Large intestine (tissue), 12 donors: ENCODE measurements at places on chromosomes 6 and 20. TPM values are rescaled to one million over a fixed set of nuclear protein-coding genes. Genes with fewer than 3 reads are reported as not detected.

DNA sequence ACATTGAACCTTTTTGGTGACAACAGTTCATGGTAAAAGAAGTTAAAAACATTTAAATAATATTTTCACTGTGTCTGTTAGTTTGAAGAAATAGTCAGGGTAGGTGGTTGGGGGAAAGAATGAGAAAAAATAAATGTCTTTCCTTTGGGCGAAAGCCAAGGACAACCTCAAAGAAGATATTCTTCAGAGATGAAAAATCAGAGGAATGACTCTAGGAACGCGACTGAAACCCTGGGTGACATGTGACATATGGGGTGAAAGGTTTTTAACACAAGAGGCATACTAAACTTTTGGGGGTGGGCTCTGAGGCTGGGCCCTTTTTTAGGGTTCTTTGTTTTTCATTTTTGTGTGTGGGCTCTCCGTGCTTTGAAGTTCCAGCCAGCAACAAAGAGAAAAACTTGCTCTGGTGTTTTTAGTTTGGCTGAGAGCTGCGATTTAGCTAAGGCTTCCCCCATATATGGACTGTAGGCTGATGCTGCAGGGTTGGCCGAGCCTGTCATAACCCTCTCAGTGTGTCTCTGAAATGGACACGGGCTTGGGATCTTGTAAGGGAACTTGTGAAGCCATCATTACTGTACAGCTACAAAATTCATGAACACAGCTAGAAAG is 610.1 kb upstream of the ARID1B start:
- DNase-seq = peak; percentile 8

Gene DPPA5
- polyA plus RNA-seq = not detected

DNA sequence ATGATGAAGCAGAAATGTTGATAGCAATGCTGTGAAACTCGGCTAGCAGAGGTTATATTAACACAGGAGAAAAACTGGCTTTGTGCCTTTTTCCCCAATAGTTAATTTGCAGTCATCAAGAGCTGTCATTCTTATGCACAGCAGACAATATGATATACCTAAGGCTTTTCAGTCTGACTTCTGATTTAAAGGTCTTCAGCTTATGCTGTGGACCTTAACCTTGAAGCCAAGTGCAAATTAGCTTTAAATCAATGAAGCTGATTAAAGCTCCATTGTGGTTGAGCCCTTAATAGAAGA is 171.6 kb upstream of the ID4 start:
- no peak for DNase-seq

DNA sequence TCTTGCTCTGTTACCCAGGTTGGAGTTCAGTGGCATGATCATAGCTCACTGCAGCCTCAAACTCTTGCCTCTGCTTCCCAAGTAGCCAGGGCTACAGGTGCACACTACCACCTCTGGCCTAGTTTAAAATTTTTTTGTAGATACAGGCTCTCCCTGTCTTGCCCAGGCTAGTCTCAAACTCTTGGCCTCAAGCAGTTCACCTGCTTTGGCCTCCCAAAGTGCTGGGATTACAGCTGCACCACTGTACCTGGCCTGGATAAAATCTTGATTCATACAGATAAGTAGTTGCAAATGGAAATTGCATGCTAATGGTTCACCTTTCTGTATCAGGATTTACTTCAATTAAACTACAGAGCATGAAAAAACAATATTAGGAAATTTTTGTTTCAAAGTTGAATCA is 4.2 kb downstream of the CD2AP start:
- no peak for DNase-seq

DNA sequence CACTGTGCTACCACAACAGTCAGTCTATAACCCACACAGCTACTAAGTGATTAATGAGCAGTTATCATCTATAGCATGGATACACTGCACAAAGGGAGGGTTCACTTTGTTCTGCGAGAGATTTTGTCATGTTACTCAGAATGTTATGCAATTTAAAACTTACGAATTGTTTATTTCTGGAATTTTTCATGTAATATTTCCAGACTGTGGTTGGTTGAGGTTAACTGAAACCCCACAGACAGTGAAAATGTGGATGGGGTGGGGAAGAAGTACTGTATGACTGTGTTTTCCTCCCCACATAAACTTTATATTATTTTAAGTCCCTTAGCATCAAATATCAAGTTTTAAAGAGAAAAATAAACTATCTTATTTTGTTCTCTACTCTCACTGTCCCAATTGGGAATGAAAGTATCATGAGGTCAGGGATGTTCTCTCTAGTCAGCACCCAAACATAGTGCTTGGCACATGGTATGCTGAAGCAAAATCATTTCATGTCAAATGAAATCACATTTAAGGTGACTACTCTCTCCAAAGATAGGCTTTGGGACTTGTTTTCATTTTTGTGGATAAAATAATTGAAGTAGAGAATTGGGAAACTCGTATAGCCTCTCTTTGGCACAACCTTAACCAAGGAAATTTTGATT is 25.4 kb downstream of the DOP1A start:
- DNase-seq = no peak

DNA sequence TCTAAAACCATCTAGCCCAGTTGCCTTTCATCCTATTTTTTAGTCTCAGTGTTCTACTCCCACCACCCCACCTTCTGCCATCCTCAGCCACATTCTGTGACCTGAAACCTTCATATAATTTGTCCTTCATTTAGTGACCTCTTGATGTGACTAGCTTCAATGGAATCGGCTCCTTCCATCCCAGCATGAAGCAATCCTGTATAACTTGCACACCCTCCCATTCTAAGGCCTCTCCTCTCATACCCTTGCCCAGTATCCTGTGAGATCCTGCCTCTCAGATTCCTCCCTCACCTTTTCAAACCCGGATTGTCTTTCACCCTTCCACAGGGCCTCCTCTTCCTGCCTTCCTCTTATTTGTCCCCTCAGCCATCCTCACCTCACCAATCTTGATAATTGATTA is 3.1 kb downstream of the ZNF76 start:
- DNase-seq = no peak

DNA sequence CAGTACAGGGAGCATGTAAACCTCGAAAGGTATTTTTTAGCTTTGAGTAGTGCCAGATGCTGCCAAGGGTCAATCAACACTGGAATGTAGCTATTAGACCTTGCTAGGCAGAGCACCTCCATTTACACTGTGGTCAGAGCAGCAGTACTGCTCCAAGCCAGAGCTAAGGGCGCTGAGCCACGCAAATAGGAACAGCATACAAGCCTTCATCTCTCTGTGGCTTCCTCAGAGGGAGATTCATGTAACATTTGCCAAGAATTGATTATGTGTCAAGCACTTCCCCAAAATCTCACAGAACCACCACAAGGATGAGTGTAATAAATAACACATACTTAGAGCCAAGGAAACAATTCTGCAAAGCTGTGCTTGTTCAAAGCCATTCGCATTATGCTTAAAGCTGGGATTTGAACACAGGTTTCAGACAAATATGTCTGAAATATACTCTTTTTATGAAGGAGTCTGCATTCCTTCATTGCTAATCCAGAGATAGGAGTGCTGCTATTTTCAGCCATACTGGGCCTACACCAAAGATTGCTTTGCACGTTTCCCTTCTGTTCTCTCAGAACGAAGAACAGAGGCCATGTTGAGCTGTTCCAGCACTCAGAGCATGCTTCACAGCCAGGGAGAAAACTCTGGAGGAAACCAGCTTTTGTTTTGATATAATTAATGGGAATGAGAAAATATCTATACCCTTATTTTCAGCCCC is 97.7 kb downstream of the SLC16A10 start:
- no peak for DNase-seq

DNA sequence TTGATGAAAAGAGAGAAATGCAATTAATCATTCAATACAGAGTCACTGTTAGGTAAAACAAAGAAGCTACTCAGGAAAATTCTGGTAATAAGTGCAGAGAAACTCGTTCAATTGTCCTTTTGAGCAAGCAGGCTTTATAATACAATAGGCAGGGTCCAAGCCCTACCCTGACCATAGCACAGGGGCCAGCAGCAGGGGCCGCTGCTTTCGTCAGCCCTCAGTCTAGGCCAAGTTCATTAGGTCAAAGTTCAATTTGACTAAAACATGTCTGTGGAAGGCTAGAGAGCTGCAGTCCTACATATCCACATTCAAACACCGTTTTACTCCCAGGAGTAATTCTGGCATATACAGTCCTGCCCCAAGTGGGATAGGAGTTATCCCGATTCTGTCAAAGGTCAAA is 94.6 kb downstream of the BCAS1 start:
- no peak for DNase-seq

DNA sequence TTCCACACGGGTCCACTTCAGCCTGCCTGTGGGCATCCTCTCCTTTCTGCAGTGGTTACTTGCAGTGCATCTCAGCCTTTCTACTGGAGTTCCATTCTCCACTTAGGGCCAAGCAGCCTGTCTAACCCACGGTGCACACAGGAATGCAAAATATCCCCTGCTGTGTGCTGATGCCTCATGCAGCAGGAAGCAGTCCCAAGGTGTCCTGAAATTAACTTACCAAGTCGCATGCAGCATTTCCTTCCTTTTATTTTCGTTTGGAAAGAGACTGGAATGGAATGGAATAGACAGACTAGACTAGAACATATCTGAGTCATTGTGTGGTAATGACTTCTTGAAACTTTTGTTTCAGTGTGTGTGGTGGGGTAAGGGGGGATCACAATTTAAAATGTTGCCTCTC is 25.9 kb upstream of the FOXQ1 start:
- DNase-seq = no peak

Gene CEBPB
- polyA plus RNA-seq = 28.4 TPM

Gene CTAGE9
- polyA plus RNA-seq = 0.73 TPM

GRCh38 chr6:166529586-166529985 is 56.9 kb downstream of the RAMACL start:
- DNase-seq = no peak

DNA sequence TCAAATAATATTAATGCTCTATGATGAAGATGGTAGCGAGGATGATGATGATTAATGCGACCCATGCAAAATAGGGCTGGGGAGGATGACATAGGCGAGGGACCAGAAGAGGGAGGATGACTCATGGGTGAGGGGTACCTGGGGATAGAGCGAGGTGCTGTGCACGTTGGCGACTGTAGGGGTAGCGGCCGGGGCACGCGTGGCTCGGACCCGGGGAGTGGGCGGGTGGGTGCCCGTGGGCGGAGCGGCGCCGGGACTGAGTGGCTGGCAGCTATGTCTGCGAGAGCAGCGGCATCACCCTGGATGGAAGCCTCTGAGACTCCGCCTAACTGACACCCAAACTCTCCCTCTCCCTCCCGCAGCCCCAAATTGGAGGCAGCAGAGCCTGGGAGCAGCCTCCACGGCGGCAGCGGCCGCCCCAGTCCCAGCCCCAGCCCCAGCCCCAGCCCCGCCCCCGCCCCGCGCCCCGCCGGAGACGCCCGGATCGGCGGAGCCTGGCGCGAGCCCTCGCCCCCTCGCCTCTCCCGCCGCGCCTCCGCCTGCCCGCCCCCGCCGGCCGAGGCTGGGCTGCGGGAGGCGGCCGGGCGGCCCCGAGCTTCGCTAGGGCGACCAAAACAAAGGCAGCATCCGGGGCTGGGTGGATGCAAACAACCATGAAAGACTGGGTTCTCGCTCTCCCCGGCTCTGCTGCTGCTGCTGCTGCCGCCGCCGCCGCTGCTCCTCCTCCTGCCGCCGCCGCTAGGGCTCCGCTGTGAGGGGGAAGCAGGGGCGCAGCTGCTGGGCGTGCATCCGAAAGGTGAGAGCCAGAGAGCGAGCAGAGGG is at the start of gene RIMS1:
Gene RIMS1, plus strand, starts transcription at position 367 of the 822 bp plus-strand sequence. CDS start 474 bp downstream, outside the sequence.
- DNase-seq = peak; percentile 42

DNA sequence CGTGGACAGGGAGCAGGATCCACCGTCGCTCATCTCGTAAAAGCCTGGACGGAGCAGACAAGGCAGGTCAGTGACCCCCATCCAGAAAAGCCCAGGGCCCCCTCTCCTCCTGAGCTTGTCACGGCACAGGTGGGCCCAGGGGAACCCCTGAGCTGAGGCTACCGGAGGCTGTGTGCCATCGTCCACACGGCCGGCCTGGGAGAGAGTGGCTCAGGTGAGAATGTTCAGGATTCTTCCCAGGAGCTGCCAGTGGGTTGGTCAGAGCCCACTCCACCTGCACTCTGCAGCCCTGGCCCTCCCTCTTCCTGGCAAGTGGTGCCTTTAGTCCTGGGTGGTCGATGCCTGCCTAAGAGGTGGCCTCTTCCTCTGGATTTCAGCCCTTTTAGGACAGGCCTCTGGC is 9.2 kb downstream of the DACT2 start:
- no peak for DNase-seq

GRCh38 chr6:890201-890600 is 197.3 kb upstream of the EXOC2 start:
- DNase-seq = no peak

GRCh38 chr6:42978487-42978838 is 518 bp downstream of the PEX6 start:
- no peak for DNase-seq

DNA sequence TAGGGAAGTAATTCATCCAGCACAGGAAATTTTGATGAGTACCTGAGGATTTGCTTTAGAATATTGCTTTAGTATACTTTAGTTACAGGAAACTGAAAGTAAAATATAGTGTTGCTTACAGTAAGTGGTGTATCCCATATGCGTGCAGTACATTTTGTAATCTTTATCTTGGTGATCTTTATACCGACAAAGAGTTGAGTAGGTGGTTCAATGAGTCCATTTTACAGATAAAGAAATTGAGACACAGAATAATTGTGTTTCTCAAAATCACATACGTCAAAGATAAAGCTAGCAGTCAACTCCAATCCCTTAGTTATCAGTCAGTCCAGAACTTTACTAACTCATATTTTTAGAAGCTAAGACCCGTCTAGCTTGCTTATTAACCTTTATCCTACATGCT is 65.8 kb upstream of the E2F3 start:
- DNase-seq = no peak

DNA sequence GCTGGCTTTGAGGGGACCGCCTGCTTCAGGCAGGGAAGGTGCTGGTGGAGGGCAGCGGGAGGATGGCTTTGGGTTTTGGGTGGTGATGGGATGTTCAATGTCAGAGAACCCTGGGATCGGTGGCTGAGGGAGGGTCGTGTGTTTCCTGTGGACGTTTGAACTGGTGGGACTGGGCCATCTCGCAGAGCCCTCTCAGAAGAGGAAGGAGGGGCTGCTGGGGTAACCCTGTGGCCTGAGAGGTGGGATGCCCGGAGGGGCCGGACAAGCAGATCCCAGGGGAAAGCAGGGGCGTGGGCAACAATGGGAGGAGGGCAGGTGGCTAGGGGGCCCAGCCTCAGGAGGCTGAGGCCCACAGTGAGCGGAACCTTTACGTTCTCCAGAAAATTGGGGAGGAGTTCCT is 34.9 kb downstream of the PYGB start:
- no peak for DNase-seq
